ENCODE measurements at places on chromosomes 11 and 22.

GRCh38 chr11:2268729-2269600, 1.4 kb downstream of the ASCL2 start:
- peak; percentile 50 for DNase-seq

GRCh38 chr11:119722281-119722794, 6.7 kb downstream of the NECTIN1 start:
- no peak for DNase-seq

DNA sequence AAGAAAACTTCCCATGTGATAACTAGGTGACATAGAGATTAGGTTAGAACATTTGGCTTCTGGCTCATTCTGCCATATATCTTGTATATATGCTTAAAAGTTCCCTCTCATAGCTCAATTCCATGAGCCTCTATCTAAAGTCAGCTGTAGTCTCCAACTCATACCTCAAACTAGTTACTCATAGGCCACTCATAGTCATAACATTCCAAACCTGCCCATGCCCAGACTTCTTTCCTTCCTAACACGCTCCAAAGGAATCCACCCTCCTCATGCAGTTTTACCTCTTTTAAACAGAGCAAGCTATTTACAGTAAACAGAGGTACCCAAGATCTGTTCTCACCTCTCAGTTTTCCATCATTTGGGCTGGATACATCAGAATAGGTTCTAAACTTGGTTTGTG, 39.4 kb downstream of the GLYATL2 start:
- DNase-seq, result peak; percentile 2

- DNase-seq, result no peak
These were observed 4.9 kb downstream of the PNPLA3 start for GRCh38 chr22:43928468-43928867.

DNA sequence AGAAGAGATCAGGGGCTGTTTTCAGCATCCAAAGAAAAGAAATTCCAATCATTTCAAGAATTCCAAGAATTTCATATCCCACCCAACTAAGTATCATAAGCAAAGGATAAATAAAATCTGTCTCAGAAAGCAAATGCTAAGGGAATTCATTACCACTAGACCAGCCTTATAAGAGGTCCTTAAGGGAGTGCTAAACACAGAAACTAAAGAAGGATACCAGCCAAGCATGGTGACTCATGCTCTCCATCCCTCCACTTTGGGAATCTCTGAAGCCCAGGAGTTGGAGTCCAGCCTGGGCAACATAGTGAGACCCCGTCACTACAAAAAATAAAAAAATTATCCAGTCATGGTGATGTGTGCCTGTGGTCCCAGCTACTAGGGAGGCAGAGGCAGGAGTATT, 17.8 kb downstream of the FADD start:
- DNase-seq, result no peak

- DNase-seq, result no peak
These were observed 9.0 kb upstream of the ATG16L2 start for GRCh38 chr11:72805216-72805615.

DNA sequence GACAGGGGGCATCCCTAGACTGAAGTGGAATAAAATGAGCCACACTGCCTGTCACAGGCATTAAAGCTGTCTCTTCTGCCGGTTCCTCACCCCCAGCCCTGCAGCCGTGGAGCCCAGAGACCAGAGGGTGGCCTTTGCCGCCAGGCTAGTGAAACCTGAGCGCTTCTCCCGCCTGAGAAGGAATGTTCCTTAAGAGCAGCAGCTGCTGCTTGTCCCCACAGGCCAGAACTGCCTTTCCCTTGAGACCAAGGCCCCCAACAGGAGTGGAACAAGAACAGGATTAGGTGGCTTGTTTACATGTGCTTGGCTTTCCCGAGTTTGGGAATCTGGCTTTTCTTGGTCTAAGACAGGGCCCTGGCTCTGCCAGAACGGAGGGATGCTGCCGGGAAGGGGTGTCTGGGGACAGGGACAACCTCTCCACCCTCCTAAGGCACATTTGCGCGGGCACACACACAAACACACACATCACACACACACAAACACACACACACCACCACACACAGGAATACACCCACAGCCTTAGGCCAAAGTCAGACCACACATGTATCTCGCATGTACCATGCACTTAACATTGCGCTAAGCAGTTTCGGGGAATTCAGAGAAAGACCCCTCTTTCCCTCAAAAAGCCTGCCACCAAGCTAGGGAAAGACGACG, 91.8 kb downstream of the FEZ1 start:
- no peak for DNase-seq

DNA sequence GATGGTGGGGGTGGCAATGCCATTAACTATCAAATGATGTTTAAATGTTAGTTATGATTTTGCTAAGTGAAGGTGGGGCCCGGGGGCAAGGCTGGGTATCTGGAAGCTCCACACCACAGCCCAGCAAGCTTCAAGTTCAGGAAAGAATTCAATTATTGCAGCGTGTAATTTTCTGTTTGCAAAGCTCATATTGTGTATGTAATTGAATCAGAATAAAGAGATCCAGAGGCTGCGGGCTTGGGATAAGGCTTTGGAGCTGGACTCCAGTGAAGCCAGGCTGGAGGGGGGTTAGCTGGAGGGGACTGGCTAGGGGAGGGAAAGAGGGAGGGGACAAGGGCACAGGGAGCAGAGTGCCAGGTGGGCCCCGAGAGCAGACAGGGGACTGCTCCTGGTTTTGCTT, 557.1 kb upstream of the CADM1 start:
- DNase-seq, result no peak

DNA sequence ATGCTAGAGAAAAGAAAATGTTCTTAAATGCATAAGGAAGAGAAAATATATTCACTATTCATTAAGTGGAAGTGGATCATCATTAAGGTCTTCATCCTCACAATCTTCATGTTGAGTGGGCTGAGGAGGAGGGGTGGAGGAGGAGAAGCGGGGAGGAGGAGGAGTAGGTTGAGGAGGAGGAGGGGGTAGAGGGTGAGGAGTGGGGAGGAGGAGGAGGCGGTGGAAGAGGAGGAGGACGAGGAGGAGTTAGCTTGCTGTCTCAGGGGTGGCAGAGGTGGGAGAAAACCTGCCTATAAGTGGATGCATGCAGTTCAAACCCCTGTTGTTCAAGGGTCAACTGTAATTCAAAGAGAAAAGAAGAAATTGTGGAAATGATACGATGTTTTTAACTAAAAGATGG, 71.6 kb downstream of the MYEOV start:
- DNase-seq, result no peak

DNA sequence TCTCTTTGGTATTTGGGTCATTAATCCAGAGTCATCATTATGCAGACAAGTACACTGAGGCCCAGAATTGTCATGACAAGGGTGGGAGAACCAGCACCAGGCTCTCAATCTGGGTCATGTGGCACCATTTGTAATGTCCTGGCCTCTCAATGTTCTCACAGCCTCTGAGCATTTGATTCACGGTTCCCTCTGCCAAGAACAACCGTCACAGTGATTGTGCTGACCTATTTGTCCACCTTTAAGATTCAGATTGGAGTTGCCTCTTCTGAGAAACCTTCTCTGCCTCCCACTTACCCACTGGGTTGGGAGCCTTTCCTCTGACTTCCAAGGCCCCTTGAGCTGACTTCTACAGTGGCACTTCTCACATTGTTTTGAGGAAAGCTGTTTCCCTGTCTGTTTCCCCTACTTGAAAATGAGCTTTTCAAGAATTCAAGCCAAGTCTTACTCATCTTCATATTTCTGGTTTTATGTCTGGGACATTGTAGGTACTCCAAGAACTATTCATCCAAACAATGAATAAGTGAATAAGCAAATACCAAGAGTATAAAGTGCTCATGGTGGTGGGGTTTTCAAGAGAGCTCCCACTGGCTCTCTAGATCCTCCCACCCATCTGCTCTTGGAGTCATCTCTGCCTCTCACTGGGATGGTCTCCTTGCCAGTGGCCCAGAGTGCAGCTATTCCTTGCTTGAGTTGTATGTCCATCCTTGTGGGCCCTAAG, 126.4 kb upstream of the E2F8 start:
- DNase-seq, result peak; percentile 51

DNA sequence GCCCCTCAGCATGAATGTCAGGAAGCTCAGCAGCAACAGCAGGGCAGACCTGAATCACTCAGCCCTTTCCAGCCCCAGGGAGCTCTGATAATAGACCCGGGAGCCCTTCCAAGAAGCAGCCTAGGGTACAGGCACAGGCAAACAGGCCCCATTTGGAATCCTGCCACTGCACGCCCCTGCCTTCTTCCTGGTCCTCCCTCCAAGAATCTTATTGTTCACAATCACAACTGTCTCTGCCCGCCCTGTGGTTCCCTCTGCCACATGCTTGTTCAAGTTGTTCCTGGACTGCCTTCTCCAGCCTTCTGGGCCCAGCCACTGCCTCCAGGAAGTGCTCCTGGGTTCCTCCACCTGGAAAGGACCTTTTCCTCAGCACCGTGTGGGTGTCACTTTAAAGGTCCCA, 54.6 kb downstream of the LRRC32 start:
- no peak for DNase-seq

DNA sequence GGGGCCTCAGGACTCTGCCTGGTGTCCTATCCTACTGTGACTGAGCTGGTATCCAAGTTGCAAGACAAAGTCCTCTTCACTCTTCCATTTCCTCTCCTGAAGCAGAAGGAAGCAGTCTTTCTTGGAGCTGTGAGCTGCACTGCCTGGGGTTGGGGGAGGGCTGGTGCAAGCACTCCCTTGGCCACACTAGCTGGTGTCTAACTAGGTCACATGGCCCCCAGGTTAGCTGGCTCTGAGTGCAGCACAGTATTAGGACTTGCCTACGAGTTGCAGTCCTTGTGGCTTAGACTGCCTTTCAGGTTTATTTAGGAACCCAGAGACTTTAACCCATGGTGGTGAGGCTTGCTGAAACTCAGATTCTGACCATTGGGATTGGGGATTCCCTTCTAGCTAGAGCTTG, 138.9 kb downstream of the NELL1 start:
- no peak for DNase-seq

DNA sequence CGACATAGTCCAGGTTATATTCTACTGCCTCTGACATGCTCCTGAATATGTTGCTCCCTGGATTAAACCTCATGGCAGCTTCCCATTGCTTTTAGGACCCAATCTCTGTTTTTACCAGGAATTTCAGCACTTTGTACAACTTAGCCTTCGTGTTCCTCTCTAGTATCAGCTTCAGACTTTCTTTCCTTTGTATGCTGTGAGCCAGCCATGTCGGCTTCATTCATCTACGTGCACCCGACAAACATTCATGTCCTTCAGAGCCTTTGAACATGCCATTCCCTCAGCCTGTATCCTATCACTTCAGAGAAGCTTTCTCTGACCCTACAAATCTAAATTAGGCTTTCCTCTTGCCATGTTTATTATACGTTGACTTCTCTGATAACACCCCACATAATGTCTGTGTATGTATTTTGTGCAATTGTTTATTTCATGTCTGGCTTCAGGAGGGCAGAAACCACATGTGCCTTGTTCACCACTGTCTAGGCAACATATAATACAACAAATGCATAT, 743.4 kb downstream of the OPCML start:
- DNase-seq, result no peak

GRCh38 chr11:109039611-109040010, 374.7 kb downstream of the DDX10 start:
- DNase-seq, result no peak

GRCh38 chr22:40240686-40241085, 63.0 kb downstream of the TNRC6B start:
- DNase-seq, result no peak

DNA sequence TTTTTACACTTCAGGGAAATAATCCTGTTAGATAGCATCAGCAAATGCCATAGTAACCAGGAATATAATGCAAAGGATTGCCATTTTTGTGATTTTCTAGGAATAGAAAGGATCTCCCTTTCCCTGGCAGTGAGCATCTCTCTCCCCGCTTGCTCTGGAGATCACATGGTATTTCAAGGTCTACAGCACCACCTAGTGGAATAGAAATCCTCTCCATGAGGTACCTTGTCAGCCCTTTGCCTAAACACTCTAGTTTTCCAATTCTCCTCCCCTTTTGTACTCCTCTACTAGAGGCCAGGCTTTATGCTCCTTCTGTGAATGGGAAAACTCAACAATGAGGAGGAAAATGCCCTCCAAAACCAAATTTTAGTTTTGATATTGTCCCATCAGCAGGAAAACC, 78.4 kb downstream of the XRRA1 start:
- peak; percentile 37 for DNase-seq

DNA sequence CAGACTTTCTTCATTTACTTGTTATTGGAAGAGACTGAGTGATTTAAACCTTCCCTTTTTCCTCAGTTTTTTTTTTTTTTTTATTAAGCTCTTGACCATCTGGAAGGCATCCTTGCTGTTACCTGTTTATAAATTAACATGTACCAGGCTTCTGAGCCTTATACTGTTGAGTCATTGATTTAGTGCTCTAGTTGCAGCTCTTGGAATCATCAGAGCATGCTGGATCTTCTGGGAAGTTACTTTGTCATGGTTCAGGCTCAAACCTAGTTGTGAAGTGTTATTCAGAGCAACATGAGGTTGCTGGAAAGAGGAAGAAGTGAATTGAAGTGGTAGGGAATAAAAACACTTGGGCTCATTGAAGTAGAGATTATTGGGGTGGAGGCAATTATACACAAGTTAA, 6.3 kb downstream of the ZDHHC5 start:
- DNase-seq, result no peak

- DNase-seq, result no peak
These were observed 38.6 kb downstream of the BLID start for GRCh38 chr11:122077459-122077858.

DNA sequence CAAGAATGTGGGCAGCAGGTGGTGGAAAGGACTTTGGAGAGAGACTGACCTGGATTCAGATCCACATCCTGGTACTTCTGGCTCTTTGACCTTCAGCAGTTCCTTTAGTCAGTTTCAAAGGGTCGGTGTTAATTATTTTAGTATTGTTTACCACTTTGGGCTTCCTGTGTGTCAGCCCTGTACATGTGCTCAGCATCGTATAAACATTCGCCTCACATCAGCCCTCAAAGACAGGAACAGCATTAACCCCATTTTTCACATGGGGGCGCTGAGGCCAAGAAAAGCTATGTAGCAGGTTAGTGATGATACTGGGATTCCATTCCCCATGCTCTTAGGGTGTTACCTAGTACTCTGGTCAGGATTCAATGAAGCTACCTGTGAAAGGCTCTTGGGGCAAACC, 72.1 kb upstream of the YWHAH start:
- DNase-seq, result no peak

- DNase-seq, result no peak
These were observed 36.1 kb upstream of the TSPAN18 start for GRCh38 chr11:44690651-44691050.

GRCh38 chr11:20048246-20048645, 112.0 kb downstream of the DBX1 start:
- DNase-seq, result no peak

GRCh38 chr22:36816339-36816635, 548 bp downstream of the PVALB start:
- DNase-seq, result no peak

- DNase-seq, result no peak
These were observed 67.2 kb downstream of the CECR2 start for GRCh38 chr22:17436382-17436980.

All from foreskin fibroblast (primary cell).